ENCODE measurements at places on chromosomes 2 and 18.

GRCh38 chr2:33242845-33243244 lies 233.6 kb upstream of the RASGRP3 start:
- DNase-seq = no peak
- H3K4me3 ChIP-seq = no peak overlapping the region
- peaks cover under 1% of the 10 kb centered on the region for H3K36me3 ChIP-seq
- H3K27ac ChIP-seq = no peak overlapping the region

DNA sequence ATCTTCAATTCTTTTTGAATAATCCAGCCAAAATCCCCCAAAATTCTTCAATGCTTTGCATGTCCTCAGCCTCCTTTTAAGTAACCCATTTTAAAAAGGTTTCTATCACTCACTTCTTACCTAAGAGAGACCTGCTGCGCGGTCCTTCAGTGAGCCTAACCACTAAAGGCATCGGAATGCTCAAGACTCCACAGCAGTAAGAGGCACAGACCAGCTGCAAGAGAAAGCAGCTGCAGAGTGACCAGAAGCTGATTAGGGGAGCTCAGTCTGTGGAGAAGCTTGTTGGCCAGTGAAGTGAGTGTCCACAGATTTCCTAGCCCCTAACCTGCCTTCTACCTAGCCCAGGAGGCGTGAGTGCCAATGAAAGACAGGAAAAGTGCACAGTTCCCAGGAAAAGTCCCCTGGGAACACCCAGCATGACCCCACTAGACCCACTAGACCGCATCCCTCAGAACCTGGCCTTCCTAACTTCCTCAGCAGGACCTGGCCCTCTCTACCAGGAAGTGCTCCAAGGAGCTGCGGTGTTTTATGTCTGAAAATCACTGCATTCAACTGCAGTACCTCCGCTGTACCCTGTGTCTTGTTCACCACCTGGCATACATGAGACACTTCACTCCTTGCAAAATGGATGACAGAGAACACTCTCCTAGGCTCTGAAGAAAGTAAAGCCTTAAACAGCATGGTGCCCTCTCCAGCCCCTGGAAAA lies 10.1 kb downstream of the MBOAT2 start:
- no peak overlapping the region for H3K27ac ChIP-seq
- DNase-seq = no peak
- H3K4me1 ChIP-seq = peaks cover 43% of the 10 kb centered on the region
- no peaks in the 10 kb centered on the region for H3K36me3 ChIP-seq
- H3K27me3 ChIP-seq = no peaks in the 10 kb centered on the region

- no peak overlapping the region for H3K27ac ChIP-seq
- no peak for DNase-seq
- H3K36me3 ChIP-seq = no peaks in the 10 kb centered on the region
- H3K4me1 ChIP-seq = peaks cover 5% of the 10 kb centered on the region
- H3K27me3 ChIP-seq = no peaks in the 10 kb centered on the region
Observed at GRCh38 chr2:198700319-198700718, 757.4 kb downstream of the SATB2 start.

DNA sequence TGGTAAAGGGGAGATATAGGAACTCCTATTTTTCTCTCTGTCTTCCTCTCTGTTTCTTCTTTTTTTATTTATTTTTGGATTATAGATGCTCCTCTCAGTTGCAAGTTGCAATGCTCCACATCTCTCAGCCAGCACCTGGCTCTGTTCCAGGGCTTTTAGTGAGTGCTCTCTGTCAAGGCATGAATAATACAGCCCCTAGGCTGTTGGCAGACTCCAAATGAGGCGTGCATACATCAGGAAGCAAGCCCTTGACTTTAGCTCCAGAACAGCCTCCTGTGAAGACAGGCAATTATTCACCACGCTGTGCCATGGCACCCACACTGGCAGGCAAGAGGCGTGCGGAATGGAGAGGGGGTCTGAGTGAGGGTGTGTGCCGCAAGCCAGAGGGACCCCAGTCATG lies 228.1 kb upstream of the PXDN start:
- no peaks in the 10 kb centered on the region for H3K36me3 ChIP-seq
- H3K4me1 ChIP-seq = peaks cover 16% of the 10 kb centered on the region
- H3K27ac ChIP-seq = no peak overlapping the region
- DNase-seq = no peak
- no peak overlapping the region for H3K4me3 ChIP-seq

- peaks cover 18% of the 10 kb centered on the region for H3K4me1 ChIP-seq
- peaks cover 13% of the 10 kb centered on the region for H3K27me3 ChIP-seq
- no peak overlapping the region for H3K4me3 ChIP-seq
- H3K36me3 ChIP-seq = no peaks in the 10 kb centered on the region
- no peak overlapping the region for H3K27ac ChIP-seq
- no peak for DNase-seq
Observed at GRCh38 chr2:10258326-10258725, 44.4 kb upstream of the HPCAL1 start.

GRCh38 chr2:196725882-196726281 lies 73.6 kb downstream of the GTF3C3 start:
- no peaks in the 10 kb centered on the region for H3K27me3 ChIP-seq
- peaks cover 58% of the 10 kb centered on the region for H3K36me3 ChIP-seq
- no peaks in the 10 kb centered on the region for H3K4me1 ChIP-seq
- no peak for DNase-seq
- peak overlapping the region; percentile 8 for H3K27ac ChIP-seq

DNA sequence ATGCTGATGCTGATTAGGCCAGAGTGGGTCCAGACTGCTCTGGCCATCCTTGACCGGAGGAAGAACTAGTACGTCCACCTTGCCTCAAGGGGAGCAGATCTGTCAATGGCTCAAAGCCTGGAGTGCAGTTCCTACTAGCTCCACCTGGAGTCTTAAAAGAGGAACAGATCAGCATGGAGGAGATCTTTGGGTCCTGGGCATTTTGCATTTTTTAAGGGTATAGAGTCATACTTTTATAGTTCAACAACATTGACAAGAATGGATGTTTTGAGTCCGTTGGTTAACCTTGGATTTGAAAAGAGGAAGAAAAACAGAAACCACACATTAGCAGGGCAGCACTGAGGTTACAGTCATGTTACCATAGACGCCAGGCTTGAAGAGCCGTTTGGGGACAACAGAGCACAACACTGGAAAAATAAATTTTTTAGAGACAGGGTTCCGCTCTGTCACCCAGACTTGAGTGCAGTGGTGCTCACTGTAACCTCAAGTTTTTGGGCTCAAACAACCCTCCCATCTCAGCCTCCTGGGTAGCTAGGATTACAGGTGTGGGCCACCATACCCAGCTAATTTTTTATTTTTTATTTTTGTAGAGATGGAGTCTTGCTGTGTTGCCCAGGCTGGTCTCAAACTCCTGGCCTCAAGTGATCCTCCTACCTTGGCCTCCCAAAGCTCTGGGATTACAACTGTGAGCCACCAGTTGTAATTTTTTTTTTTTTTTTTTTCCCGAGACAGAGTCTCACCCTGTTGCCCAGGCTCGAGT lies 78.5 kb downstream of the PRKCE start:
- no peak overlapping the region for H3K27ac ChIP-seq
- peaks cover 14% of the 10 kb centered on the region for H3K27me3 ChIP-seq
- no peaks in the 10 kb centered on the region for H3K4me1 ChIP-seq
- H3K4me3 ChIP-seq = no peak overlapping the region
- no peaks in the 10 kb centered on the region for H3K36me3 ChIP-seq
- no peak for DNase-seq

- H3K4me1 ChIP-seq = no peaks in the 10 kb centered on the region
- no peak for DNase-seq
- H3K27me3 ChIP-seq = no peaks in the 10 kb centered on the region
- H3K27ac ChIP-seq = no peak overlapping the region
Observed at GRCh38 chr2:23772684-23773083, 154.2 kb downstream of the ATAD2B start.

- H3K27me3 ChIP-seq = no peaks in the 10 kb centered on the region
- H3K36me3 ChIP-seq = no peaks in the 10 kb centered on the region
- H3K4me3 ChIP-seq = no peak overlapping the region
- no peak for DNase-seq
- H3K27ac ChIP-seq = no peak overlapping the region
Observed at GRCh38 chr2:37619230-37619958, 52.0 kb downstream of the CDC42EP3 start.

GRCh38 chr2:86435531-86435930 lies 5.6 kb upstream of the KDM3A start:
- no peak overlapping the region for H3K27ac ChIP-seq
- DNase-seq = no peak
- no peak overlapping the region for H3K4me3 ChIP-seq
- H3K4me1 ChIP-seq = no peaks in the 10 kb centered on the region

- no peak overlapping the region for H3K27ac ChIP-seq
- peaks cover 5% of the 10 kb centered on the region for H3K27me3 ChIP-seq
- no peak overlapping the region for H3K4me3 ChIP-seq
- no peak for DNase-seq
- no peaks in the 10 kb centered on the region for H3K4me1 ChIP-seq
Observed at GRCh38 chr18:70931942-70932814, 643.3 kb downstream of the SOCS6 start.

DNA sequence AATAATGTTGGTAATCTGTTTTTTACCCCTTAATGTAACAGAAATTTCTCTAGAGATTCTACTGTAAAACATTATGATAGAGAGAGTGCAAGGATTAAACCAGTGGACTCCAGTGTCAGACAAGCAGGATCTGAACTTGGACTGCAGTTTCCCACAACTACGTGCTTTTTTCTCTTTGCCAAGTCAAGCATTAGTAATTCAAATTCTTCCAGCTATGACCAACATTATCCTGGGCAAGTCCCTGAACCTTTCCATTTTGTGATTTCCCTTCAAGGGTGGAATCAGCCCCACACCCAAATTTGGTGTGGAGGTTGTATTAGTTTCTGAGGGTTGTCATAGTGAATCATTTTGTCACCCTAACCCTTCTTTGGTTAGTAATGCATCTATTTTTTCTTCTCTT lies 482.0 kb downstream of the ZNF516 start:
- H3K36me3 ChIP-seq = no peaks in the 10 kb centered on the region
- H3K4me3 ChIP-seq = no peak overlapping the region
- H3K4me1 ChIP-seq = no peaks in the 10 kb centered on the region
- no peak overlapping the region for H3K27ac ChIP-seq

- peaks cover 92% of the 10 kb centered on the region for H3K27me3 ChIP-seq
- no peak overlapping the region for H3K27ac ChIP-seq
- H3K4me1 ChIP-seq = peaks cover 16% of the 10 kb centered on the region
- peak overlapping the region; percentile 72 for H3K4me3 ChIP-seq
Observed at GRCh38 chr2:156321243-156321904, 11.1 kb downstream of the NR4A2 start.

GRCh38 chr2:35973737-35974132 lies 381.8 kb upstream of the CRIM1 start:
- H3K27me3 ChIP-seq = no peaks in the 10 kb centered on the region
- no peak overlapping the region for H3K4me3 ChIP-seq
- no peak overlapping the region for H3K27ac ChIP-seq
- H3K36me3 ChIP-seq = no peaks in the 10 kb centered on the region
- H3K4me1 ChIP-seq = peaks cover 6% of the 10 kb centered on the region

- H3K27ac ChIP-seq = no peak overlapping the region
- no peak overlapping the region for H3K4me3 ChIP-seq
- H3K27me3 ChIP-seq = peaks cover 4% of the 10 kb centered on the region
- DNase-seq = no peak
- peaks cover 17% of the 10 kb centered on the region for H3K4me1 ChIP-seq
Observed at GRCh38 chr2:239051891-239052445, 204.1 kb downstream of the TWIST2 start.

DNA sequence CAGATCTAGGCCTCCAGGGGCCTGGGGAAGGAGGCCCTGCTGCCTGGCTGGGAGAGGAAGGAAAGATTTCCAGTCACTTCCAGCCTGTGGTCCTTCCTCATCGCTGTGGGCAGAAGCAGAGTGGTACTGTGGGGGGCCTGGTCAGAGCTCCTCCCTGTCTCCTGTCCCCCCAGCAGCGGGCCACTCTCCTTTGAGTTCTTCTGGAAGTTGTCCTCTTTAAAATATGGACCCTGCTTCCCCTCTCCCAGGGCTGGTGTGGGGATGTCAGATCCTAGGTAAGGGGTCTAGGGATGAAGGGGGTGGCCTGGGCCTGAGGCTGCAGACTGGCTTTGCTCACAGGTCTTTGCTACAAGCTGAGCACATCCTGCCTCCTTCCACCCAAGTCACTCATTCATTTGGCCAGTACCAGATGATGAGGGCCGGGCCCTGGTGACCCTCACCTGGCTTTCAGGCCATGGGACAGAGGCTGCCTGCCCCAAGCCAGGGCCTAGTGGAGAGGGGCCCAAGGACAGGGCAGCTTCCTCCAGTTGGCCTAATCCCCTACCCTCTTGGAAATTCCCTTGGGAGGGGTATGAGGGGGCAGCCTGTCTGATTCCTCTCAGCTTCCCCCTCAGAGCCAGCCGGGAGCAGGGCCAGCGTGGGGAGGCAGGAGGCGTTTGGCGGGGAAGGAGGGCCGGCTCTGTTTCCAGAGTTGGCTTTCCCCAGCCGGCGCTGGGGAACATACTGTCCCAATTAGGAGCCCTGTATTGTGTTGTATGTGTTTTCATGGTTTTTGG lies 231.9 kb downstream of the DYSF start:
- peaks cover 9% of the 10 kb centered on the region for H3K27me3 ChIP-seq
- H3K36me3 ChIP-seq = no peaks in the 10 kb centered on the region
- no peak for DNase-seq
- no peak overlapping the region for H3K4me3 ChIP-seq
- peaks cover 19% of the 10 kb centered on the region for H3K4me1 ChIP-seq

DNA sequence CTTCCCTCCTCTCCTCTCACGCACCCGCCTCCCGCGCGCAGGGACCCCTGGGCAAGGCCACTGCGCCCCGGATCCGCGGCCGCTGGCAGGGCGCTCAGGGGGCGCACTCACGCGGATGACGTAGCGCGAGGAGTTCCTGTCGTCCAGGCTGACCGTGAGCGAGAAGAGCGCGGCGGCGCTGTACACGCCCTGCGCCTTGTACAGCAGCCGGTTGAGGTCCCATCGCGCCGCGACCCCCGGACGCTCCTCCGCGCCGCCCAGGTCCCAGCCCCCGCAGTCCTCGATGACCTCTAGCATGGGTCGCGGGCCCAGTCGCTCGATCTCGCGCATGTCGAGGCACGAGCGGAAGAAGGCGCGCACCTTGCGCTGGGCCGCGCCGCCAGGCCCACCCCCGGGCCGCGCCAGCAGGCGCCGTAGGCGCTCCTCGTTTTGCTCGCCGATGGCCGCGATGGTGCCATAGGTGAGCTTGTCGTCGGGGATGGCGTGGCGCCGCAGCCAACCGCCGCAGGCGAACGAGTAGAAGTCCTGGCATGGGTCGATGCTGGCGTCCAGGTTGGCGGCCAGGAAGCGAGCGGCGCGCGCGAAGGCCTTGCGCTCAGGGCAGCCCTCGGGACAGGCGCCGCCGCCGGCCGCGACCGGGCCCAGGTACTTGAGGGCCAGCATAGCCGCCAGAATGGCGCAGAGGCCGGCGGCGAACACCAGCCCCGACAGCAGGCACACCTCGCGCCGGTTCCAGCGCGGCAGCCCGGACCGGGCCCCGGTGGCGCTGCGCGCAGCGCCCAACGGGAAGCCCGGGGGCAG lies 1.7 kb downstream of the ECEL1 start:
- H3K4me3 ChIP-seq = no peak overlapping the region
- peaks cover 80% of the 10 kb centered on the region for H3K27me3 ChIP-seq
- no peak overlapping the region for H3K27ac ChIP-seq
- H3K36me3 ChIP-seq = no peaks in the 10 kb centered on the region
- peak; percentile 59 for DNase-seq

- H3K27me3 ChIP-seq = no peaks in the 10 kb centered on the region
- no peak for DNase-seq
- H3K27ac ChIP-seq = peak overlapping the region; percentile 65
- H3K36me3 ChIP-seq = no peaks in the 10 kb centered on the region
- no peak overlapping the region for H3K4me3 ChIP-seq
- H3K4me1 ChIP-seq = peaks cover 63% of the 10 kb centered on the region
Observed at GRCh38 chr18:31204166-31204565, 41.5 kb upstream of the DSC1 start.

- no peaks in the 10 kb centered on the region for H3K27me3 ChIP-seq
- H3K36me3 ChIP-seq = no peaks in the 10 kb centered on the region
- DNase-seq = no peak
- H3K4me3 ChIP-seq = no peak overlapping the region
- peaks cover 20% of the 10 kb centered on the region for H3K4me1 ChIP-seq
Observed at GRCh38 chr2:162062559-162062958, 11.5 kb downstream of the DPP4 start.

All from nephron progenitor cell (in vitro differentiated cells).